ENCODE measurements at places on chromosomes 6 and 20.

- no peak for DNase-seq
These were observed 296.9 kb upstream of the SGK1 start for GRCh38 chr6:134614606-134615485.

- no peak for DNase-seq
These were observed 85.2 kb downstream of the TCP11 start for GRCh38 chr6:35055891-35056290.

DNA sequence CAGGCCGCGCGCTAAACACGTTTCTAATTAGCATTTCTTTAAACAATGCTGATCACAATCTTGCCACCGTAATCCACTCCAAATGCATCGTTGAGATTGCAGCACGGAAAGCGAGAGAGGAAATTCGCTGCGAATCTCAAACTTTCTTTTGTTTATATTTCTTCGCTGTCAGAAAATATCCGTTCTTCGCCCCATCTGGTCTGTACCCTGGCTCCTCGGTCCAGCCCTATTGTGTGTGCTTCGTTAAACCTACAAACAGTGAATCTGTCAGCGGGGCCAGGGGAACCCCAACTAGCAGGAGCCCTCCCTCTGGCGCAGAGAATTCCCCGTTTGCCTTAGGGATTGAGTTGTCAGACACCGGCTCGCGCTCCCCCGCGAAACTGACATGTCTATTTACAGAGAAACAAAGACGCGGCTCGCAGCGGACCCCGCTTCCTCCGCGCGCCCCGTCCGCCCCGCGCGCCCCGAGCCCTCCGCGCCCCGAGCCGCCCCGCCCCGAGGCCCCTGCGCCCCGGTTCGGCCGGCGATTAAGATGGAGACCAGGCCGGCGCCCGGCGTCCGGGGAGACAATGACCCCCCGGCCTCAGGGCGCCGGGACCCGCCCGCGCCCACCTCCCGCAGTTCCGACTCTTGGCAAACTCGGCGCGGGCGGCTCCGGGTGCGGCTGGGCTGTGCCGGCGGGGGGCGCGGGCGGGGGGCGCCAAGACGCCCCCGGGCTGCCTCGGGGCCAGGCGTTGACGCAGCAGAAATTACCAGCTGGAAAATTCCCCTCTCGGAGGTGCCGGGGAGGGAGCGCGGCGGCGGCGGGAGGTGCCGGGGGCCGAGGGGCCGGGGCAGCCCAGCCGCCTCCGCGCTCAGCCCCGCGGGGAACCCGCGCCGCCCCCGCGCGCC, 874 bp downstream of the ZBTB46 start:
- DNase-seq, result no peak

DNA sequence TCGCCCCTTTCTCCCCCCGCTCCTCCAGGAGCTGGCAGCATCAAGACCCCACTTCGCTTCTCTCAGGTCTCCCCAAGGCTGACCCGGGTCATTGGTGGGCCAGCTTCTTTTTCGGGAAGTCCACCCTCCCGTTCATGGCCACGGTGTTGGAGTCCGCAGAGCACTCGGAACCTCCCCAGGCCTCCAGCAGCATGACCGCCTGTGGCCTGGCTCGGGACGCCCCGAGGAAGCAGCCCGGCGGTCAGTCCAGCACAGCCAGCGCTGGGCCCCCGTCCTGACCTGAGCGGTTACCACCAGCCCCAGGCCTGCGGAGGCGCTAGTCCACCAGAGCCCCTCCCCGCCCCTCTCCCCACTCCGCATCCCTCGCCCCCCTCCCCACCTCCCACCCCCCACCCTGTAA, 1.0 kb downstream of the PPDPF start:
- no peak for DNase-seq

- DNase-seq, result no peak
These were observed 72.2 kb downstream of the RIN2 start for GRCh38 chr20:19830211-19830785.

GRCh38 chr6:47545223-47545622, 67.6 kb downstream of the CD2AP start:
- DNase-seq, result no peak

All from CD4-positive, alpha-beta T cell treated with Interferon gamma for 1 hour (primary cell).